Stimulated activated CD4-positive, alpha-beta T cell treated with anti-CD3 and anti-CD28 coated beads, Interleukin-1b, Interleukin-23, amount 100 ng/mL, for 1 hour (primary cell): ENCODE measurements at places on chromosomes 4 and X.

GRCh38 chr4:73589261-73589847, 30.9 kb downstream of the RASSF6 start:
- DNase-seq: no peak

DNA sequence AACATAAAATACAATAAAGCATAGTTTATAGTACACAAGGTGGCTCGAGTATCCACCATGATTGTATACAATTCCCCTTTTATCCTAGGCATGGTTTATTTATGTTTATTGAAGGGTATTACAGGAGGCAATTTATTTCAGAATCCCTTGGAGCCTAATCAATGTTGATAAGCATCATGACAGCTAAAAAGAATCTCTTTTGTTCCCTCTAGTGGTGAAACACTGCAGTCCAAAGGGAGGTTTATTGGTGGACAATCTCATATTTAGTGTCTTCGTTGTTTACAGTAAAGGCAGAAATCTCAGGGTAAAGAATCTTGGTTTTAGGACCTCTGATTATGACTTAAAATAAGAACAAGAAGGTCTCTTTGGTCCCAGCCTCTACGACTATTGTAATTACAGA, 1712.5 kb downstream of the C4orf33 start:
- no peak for DNase-seq

GRCh38 chrX:108537005-108537404, 97.4 kb downstream of the COL4A5 start:
- DNase-seq: no peak

- DNase-seq: no peak
Observed at GRCh38 chr4:62344915-62345314, 1144.8 kb downstream of the ADGRL3 start.

DNA sequence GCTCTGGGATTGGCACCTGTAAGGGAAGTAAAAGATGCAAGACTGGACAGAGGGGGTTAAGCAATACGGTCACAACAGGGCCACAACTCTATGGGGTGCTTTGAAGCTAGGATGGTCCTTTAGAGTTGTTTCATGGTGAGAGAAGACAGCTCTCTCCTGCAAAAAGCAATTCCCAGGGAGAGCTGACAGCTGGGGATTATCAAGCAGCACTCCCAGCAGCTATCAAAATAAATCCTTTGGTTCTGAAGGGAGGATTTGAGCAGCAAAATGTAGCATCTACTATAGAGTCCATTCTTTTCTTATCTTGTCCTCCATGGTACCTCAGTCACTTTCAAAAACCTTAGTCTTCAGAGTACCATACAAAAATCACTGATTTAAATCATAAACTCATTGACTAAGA, 35.1 kb upstream of the AP1AR start:
- DNase-seq: no peak

DNA sequence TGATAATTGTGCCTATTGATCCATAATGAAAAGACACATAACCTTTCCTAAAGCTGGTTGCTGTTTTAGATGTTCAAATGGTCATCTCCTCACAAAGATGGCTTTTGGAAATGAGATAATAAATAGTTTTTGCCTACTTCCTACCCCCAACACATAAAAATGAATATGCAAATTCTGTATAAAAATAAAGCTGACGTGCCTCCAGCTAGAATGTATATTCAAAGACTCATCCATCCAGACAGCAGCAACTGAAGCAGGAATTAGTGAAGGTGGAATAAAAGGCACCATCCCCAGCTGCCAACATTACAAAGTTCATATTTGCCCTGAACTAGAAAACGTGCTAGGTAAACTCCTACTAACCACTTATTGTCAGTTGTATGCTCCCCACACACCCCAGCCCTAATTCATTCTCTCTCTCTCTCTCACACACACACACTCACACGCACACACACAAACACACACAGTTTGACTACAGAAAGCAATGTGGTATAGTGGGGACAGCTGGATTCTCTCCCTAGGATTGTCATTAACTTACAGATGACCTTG, 53.6 kb downstream of the PCDH19 start:
- no peak for DNase-seq

DNA sequence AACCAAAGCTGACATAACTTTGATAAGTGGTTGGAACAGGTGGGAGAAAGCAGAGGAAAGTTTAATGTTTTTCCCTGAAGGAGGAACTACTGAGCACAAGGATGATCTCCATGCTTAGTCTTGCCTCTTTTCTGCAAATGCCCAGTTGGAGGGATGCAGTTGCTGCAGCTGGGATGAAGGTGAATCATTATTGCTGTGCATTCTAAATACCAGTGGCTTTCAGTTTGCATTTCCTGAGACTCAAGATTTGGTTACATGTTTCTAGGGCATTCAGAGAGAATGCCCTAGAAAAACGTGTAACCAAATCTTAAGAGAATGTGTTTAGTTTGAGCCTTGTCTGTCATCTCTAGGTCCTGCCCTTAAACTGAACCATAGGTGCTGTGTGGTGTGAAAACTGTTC, 42.2 kb downstream of the METTL14 start:
- no peak for DNase-seq

DNA sequence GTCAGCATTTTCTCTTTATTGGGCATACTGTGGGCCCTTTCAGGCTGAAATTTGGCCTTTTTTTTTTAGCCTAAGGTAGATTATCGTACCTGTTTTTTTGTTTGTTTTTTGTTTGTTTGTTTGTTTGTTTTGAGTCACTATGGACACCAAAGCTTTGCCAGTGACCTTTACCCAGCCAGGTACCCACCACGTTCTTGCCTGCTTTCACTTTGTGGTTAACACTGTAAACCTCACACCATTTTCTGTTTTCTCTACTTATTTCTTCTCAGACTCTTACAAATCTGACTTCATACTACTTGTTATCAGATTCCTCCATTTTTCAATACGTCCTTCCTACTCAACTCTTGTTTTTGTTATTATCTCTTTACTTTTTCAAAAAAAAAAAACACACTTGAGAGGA, 81.5 kb downstream of the ZNF674 start:
- no peak for DNase-seq

GRCh38 chrX:2228536-2228935, 272.2 kb downstream of the DHRSX start:
- no peak for DNase-seq

GRCh38 chr4:146018247-146018646, 79.6 kb upstream of the ZNF827 start:
- DNase-seq: no peak

DNA sequence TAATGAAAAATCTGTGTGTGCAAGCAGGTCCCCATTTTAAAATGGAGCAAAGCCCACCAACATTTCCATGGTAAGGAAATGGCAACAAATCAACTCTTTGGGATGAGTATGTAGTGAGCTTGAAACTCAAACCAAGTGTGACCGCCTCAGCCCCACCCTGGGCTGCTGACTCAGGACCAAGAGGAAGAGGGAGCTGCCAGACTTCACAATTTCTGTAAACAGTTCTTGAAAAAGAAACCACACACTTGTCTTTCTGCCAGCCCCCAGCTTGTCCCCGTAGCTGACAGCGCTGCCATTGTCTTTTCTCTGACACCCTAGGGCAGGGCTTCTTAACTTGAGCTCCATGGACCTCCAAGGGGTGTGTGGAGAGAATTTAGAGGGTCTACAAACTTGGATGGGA, 10.3 kb downstream of the RTL5 start:
- no peak for DNase-seq

GRCh38 chr4:89101256-89102161, 9.8 kb upstream of the TIGD2 start:
- DNase-seq: no peak

GRCh38 chr4:75921910-75922309, 18.9 kb downstream of the NAAA start:
- no peak for DNase-seq

- no peak for DNase-seq
Observed at GRCh38 chr4:91488946-91489345, 814.8 kb upstream of the GRID2 start.

- DNase-seq: no peak
Observed at GRCh38 chr4:176187624-176188023, 7.8 kb downstream of the SPATA4 start.

DNA sequence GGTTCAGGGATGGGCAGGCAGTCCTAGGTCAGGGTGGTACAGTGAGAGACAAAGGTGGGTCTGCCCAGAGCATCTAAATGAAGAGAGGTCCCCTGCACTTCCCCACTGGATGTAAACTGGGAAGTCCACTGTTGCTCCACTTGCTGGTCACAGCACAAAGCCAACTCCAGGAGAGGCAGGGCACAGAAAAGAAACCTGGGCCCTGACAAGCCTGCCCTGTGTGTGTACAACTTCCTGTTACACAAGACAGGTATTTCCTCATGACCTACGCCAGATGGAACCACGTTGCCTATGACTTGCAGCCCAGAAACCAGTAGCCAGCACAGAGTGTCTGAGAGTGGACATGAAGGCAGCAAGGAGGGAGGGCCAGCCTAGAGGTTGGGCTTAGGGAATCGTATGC, 161.8 kb downstream of the SH3KBP1 start:
- DNase-seq: no peak

GRCh38 chr4:152382057-152382785, 153.7 kb downstream of the FBXW7 start:
- no peak for DNase-seq

- DNase-seq: no peak
Observed at GRCh38 chr4:16750882-16751642, 147.4 kb downstream of the LDB2 start.

DNA sequence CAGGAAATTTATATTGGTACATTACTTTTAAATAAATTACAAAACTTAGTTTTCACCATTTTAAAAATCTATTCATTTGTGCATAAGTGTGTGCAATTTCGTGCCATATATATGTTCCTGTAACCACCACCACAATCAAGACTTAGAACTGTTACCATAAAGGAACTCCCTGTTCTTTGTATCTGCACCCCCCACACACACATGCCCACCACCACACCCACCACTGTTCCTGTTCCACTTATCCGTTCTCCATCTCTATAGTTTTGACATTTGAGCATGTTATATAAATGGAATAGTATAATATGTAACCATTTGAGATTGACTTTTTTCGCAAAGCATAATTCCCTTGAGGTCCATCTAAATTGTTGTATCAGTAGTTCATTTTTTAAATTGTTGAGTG, 73.7 kb downstream of the TAF1 start:
- DNase-seq: no peak

DNA sequence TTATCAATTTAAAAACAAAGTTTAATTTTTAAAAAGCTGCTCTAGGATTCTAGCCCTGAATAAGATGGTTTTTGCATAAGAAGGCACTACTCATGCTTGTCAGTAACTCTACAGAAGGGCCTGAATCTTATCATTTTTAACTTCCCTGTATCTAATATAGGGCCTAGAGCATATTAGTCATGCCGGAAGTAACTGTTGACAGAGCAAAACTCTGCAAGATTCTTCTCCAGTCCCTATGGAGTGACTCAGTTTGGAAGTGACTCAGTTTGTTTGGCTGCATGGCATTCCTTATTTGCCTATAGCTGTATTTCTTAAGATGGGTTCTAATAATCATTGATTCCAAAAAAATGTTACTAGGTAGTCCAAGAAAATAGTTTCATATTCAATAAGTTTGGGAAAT, 431.8 kb upstream of the HTR2C start:
- DNase-seq: no peak

DNA sequence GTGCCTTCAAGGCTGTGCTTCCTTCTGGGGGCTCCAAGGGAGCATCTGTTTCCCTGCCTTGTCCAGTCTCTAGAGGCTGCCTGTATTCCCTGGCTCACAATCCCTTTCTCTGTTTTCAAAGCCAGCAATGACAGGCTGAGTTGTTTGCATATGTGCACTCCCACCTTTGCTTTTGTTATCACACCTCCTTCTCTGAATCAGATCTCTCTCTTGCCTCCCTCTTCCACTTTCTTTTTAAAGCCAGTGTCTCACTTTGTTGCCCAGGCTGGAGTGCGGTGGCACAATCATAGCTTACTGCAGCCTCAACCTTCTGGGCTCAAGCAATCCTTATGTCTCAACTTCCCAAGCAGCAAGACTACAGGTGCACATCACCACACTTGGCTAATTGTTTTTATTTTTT, 37.1 kb upstream of the LEF1 start:
- no peak for DNase-seq

DNA sequence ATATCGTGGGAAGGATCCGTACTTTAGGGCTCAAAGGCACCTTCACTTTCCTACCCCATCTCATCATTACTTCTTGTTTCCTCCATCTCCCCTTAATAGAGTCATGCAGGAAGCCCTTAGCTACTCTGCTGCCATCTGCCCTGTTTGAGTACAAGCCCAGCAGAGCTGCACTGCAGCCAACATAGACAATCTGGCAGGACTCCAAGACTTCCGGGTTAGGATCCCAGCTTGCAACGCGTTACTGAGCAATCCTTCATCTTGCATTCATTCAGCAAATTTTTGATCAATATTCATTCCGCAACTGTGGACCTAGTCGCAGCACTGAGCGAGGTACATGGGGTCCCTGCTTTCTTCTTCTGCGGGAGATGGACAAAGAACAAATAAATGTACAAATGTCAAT, 344.9 kb downstream of the BCOR start:
- DNase-seq: no peak

DNA sequence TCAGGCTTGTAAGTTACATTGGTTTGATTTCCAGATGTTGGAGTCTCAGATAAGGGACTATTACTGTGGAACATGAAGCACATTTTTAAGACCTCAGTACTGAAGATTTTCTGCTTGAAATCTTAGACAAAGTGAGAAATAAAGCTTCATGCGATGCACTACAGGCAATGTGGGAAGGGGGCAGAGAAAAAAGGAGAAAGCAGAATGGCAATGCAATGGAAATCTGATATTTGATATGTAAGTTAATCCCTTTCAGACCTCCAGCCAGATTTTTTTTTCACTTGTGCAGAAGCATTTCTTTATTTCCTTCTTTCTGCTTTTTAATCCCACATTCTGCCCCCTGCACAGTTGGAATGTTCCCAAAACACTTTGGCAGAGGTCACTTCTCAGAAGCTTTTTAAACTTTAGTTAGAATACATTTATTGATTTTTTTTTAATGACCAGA, 174.3 kb downstream of the ADGRL3 start:
- DNase-seq: no peak

- DNase-seq: no peak
Observed at GRCh38 chr4:118954246-118954645, 65.6 kb downstream of the SYNPO2 start.

DNA sequence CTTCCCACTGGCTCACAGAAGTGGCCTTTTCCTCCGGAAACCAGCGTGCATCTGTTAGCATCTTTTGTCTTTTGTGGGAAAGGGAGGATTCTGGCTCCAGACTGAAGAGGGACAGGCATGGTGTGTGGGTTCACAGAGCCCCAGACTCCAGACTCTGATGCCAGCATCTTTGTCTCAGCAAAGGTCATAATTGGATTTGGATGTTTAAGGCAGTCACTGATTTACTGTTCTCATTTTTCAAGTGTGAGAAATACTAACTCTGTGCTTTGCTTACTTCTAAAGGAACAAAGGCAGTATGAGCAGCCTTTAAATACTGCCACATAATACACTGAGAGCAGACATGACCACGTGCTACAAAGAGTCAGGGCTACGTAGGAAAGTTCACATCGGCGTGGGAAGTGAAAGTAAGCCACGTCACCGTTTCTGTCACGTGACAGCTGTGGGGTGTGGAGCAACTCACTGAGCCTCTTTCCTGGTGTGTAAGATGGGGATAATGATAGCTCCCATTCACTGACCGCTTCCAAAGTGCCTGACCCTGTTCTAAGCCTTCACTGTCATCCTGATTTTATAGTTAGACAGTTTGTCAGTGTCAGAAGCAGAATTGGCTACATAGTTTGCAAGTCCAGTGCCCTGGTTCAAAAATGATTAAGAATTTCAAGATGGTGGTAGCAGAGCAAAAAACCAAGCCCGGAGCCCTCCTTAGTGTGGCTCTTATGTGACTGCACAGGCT, 24.8 kb upstream of the TMSB4X start:
- no peak for DNase-seq

- DNase-seq: no peak
Observed at GRCh38 chr4:5370286-5370685, 319.0 kb downstream of the STK32B start.
